Cerebellar nuclear complex (tissue), 1 donor: ENCODE measurements at places on chromosomes 7 and 10.

- no peak for DNase-seq
These were observed 204.6 kb downstream of the ANKRD7 start for GRCh38 chr7:118429141-118429540.

GRCh38 chr7:54864663-54865062 is 105.7 kb upstream of the SEC61G start:
- no peak for DNase-seq

DNA sequence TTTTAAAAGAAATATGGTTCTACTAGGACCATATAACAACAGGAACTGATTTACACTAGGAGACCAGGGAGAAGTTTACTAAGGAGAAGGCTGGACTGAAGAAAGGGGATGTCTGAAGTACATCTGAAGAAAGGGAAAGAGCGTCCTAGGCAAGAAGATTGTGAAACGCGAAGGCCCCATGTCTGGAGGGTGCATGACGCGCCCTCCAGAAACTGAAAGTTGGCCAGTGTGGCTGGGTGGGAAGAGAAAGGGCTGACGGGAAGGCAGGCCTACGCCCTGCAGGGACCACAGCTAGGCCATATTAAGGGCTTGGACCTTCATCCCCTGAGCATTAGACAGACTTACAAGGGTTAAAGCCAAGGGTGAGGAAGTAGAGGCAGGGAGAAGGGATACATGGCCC is 158.0 kb downstream of the TRIL start:
- DNase-seq, result no peak

- DNase-seq, result no peak
These were observed 2.7 kb downstream of the IGFBP1 start for GRCh38 chr7:45890902-45891461.

DNA sequence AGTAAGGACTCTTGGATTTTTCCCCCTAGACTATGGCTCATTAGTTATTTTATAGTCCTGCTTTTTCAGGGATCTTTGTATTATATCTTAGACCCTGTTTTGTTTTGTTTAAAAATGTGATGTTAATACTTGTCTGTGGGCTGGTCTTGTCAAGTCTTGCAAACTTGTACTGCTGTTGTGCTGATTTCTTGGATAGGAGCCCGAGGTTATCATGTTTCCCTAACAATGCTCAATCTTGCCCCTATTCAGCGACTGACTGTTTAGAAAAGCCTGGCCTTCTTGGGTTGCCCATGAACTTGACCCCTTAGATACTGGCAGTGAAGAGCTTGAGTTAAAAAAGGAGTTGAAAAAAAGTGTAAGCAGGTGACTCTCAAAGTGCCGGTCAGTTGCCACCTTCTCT is 115.7 kb downstream of the KIAA1217 start:
- DNase-seq, result no peak

DNA sequence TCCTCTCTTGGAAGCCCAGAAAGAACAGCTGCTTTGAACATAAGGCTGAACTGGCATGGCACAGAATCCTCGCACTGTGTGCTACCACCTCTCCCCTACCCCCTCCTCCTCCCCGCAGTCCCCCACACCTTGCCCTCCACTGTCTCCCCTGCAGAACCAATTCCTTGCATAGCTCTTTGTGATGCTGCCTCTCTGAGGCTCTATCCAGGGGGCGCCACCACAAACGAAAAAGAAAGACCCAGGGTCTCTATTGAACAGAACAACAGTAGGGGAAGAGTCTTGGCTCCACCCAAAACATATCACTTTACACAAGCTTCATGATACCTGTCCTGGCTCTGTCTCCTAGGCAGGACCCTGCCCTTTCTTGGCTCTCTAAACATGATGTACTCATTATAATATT is 26.2 kb upstream of the EBLN1 start:
- no peak for DNase-seq

- no peak for DNase-seq
These were observed 76.6 kb downstream of the GPR37 start for GRCh38 chr7:124688991-124689390.

GRCh38 chr10:52652431-52653262 is 119.9 kb downstream of the MBL2 start:
- no peak for DNase-seq

DNA sequence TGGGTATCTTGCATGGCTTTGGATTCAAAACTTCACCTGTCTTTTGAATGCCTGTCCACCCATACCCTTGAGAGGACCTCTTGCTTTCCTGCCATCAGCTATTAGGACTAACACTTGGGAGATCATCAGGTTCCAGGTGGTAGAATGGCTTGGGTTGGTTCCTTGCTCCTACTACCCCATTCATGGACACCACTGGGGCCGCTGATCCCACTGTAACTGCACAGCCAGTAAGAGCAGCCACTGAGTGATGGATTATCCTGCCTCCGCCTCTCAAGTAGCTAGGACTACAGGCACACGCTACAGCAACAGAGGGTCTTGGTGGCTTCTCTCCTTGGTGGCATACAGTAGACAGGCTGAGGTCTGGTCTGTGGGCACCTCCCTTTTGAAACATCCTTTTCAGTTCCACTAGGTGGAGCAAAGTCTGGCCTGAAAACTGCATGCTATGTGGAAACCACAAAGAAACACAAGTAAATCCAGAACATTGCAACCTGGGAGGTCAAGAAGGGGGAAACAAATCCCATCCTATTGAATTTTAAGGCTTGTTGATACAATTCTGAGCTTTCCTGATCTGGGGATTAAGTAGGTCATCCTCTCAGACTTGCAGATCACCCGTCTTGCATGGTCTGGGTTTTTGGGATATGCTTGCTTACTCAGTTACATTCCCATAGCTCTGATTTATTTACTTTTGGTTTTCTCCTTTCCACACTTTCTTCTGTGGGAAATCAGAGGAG is 9.4 kb downstream of the WBP1L start:
- no peak for DNase-seq

- no peak for DNase-seq
These were observed 10.6 kb upstream of the LAMTOR4 start for GRCh38 chr7:100137851-100138760.

- DNase-seq, result no peak
These were observed 9.3 kb upstream of the TSPAN14 start for GRCh38 chr10:80444646-80445319.

- no peak for DNase-seq
These were observed 22.8 kb downstream of the CYP17A1 start for GRCh38 chr10:102814453-102814871.

DNA sequence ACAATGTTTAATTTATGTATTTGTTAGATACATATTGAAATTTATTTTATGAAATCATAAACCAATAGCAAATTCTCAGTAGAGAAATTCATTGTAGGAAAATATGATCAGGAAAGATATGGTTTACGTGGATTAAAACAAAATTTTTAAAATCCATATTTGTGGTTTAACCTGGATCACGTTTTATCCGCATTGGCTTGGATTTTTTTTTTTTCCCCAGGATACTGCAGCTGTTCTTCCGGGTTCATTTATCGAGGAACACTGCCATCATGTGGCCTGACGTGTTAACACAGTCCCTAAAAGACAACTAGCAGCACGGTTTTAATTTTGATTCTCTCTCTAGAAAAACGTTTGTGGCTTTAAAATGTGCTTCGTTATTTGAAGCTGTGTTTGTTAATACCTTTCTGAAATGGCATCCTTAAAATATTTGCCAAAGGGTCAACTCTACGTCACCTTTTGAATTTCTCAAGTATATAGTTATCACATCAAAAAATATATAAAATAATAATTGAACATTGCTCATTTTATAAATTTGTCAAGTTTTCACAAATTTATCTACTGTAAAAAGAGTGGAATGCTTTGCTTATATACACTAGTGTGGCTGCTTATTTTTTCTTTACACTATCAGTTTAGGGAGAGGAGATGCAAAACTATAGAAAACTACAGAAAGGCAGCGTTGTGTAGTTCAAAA is 8.7 kb upstream of the ASB4 start:
- no peak for DNase-seq

- no peak for DNase-seq
These were observed 236.3 kb downstream of the SDK1 start for GRCh38 chr7:3537210-3537875.

GRCh38 chr10:60042262-60042661 is 135.9 kb upstream of the CCDC6 start:
- no peak for DNase-seq

DNA sequence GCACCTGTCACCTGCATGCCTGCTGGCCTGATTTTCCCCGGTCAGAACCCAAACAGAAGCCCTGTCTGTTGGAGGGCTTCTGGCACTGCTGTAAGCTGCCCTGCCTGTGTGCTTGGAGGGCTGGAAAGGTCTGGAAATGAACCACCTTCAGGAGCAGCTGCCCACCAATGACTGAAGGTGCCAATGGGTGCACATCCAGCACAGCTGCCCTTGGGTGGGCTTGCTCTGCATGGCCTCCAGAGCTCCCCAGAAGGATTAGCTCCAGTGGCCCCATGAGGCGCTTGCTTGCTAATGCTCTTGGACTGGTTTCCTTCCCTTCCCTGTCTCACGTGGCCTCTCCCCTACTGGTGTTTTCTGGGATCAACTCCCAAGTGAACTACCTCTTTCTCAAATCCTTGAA is 43.2 kb downstream of the WDFY4 start:
- DNase-seq, result no peak

GRCh38 chr7:105721571-105722104 is 140.3 kb upstream of the EFCAB10 start:
- DNase-seq, result no peak

DNA sequence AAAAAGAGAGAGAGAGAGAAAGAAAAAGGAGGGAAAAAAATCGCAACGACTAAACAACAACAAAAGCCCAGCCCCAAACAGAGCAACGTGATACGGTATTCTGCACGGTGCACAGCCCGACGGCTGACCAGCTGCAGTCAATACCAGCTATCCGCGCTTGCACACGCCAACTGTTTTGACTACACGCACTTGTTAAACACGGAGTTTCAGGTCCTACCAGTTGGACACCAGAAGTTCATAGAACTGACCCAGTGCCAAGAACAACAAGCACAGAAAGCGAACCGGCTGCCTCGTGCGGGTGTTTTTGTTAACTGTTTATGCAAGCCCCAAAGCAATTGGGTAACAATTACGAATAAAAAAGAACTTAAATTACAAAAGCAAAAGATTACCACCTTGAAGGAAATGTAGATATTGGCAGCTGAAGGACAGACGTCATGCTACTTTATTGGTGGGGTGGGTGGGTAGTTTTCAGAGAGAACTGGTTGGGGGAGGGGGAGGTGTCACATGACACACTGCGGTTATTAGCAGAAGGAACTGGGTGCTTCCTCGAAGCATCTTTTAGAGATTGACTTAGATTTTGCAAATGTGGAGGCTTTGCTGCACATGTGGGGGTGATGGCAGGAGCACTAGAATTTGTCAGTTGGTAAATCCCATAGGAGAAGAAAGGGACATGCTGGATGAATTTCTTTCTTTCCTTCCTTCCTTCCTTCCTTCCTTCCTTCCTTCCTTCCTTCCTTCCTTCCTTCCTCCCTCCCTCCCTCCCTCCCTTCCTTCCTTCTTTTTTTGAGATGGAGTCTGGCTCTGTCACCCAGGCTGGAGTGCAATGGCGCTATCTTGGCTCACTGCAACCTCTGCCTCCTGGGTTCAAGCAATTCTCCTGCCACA is 110.6 kb upstream of the EFCAB10 start:
- no peak for DNase-seq

- DNase-seq, result no peak
These were observed 40.0 kb downstream of the CUX1 start for GRCh38 chr7:101857358-101857811.

DNA sequence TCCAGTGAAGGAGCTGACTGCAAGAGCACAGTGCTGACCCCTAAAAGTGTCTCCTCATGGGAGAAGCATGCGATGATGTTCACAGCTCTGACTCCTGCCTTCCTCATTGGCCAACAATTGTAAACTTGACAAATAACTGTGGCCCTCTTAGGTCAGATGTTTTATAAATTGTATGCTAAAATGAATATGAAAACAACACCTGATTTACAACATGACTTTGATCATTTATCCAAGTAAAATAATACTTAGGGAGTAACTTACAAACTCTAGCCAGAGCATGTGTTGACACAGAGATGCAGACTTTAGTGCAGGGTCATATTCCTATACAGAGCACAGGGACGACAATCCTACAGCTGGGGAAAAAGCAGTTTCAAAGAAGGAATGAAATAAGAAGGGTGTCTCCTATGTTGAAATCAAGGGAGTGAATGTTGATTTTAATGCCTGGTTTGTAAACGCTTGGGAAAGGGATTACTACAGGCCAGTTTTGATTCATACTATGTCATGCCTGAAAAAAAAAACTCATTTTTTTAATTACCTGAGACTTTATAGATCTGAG is 391.4 kb upstream of the AKR1E2 start:
- no peak for DNase-seq

DNA sequence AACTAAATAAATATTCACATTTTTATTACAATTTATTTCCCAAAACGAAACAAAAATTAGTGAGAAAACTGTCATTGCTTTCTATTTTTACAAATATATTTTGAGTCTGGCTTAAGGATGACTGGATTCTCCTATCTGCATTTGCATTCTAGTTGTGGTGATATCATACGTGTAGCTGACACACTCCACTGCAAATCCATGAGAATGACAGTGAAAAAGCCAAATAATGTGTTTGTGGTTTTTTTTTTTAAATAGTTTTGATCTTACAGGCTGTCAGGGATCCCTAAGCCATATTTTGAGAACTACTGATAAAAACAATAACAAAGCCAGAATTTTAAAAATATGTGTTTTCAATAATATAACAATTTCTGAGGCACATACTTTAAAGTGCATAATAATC is 5.8 kb upstream of the STAMBPL1 start:
- no peak for DNase-seq
